ENCODE measurements at places on chromosomes 5 and 9.

GRCh38 chr5:18050776-18051175 lies 416.5 kb downstream of the TAF11L14 start:
- no peak for DNase-seq

GRCh38 chr9:38067859-38068681 lies 957 bp downstream of the SHB start:
- no peak for DNase-seq

DNA sequence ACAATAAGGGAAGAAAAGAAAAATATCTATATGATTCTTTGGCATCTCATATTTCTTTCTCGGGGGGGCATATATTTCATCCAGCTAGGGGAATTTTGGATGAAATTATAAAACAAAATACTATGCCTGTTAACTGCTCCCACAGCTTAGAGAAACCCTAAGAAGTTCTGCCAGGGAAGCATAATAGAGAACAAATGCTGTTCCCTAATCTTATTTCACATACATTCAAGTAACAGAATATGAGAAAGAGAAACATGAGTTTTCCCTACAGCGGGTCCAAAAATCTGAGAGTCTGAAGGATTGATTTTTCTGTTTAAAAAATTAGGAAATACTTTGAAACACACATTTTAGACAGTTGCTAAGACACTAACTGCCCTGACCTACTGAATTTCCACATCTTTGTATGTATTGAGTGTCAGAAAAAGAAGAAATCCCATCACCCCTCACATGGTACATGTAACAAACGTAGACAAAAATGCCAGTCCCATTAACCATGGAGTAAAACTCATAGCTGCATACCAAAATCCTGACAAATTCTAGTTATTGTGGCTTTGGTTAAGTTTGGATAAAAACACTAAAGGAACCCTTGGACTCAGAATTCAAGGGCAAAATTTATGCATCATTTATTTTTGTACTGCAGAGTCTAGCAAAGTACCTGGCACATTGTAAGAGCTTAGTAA lies 620.2 kb upstream of the DMAC1 start:
- DNase-seq = no peak

DNA sequence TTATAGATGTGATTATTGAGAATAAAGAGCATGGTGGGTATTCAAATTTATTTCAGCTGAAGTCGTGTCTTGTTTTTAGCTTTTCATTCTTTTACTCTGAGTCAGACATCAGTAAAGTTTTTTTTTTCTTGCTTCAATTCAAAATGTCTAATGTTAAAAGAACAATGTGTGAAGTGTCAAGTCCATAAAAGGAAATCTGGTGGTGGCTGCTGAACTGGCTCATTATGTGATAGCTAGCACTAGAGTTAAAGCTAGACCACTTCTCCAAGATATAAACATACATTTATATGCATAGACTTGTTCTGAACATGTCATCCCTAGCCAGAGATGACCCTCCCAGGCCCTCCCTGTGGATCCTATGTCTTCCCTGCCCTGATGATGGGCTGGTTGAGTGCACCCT lies 338.3 kb downstream of the RAB3C start:
- DNase-seq = no peak

DNA sequence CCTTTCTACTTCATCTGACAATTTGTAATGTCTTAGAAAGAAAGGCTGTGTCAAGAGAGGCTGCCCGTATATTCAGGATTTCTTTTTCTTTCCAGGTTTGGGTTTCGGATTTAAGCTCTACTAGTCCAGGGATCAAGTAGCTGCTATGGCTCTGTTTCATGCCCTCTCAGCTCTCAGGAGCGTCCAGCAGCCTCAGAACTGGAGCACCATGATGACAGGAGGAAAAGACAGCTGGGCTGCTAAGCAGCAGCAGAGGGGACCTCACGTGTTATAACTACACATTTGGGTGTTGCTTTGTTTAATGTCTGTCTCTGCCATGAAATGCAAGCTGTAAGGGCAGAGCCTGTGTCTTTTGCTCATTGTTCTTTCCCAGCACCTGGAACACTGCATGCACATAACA lies 28.5 kb downstream of the TBC1D2 start:
- no peak for DNase-seq

DNA sequence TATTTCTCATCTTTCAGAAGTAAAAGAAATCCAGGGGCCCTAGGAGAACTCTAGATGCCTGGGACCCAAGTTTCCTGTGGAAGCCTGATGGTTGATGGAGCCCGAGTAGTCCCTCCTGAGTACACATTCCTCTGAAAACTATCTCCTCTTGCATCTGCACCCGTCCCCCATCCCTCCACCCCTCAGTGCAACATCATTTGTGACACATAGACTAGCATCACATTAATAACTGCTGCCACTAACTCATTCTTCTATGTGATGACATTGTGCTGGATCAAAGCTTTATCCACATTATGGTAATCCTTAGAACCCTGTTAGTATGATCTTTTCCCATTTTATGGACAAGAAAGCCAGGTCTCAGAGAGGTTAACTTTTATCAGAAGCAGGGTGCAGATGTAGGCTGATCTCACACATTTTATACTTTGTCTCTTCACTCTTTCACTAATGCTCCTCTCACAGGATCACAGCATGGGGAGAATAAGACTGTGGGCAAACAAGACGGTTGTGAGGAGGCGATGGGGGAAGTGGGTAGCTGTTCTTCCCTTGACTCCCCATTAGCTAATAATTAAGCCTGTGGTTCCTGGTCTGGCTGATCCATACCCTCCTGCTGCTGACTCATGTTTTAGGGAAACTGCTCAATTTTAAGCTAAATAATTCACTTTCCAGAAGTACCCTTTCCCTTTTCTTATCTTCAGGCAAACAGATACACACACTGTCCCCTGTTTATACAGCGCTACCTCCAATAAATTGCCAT lies 3.9 kb upstream of the HK3 start:
- no peak for DNase-seq

GRCh38 chr5:60809891-60810425 lies 34.1 kb downstream of the ELOVL7 start:
- DNase-seq = no peak

DNA sequence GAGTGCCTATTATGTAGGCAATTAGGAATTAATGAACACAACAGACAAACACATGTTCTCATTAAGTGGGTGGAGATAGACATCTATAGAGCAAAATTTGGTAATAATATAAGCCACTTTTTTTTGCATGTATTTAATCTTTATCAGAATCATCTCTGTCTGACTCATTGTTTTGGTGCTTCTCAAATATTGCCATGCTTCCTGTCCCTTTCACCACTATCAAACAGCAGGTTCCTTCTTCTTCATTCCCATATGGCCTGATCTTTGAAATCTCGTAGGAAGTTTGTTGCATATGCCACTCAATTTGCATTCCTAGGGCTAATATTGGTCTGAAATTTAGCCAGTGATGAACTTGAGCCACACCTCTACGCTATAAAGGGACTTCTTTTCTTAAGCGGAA lies 128.9 kb upstream of the SPEF2 start:
- DNase-seq = no peak

- DNase-seq = no peak
Measured at GRCh38 chr9:130112538-130113151, 58.9 kb downstream of the GPR107 start.

DNA sequence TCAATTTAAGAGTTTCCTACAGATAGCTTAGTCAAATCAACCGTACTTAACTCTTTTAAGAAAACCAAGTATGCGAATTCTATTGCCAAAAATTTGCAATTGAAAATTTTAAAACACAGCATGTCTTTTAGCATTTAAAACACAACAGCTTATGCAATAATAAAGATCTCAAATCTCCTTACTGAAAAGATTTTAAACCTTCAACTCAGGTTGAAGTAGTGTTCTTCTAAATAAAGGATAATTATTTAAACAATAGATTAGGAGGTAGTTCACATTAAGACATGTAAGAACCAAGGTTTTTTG lies 5.5 kb downstream of the NR3C1 start:
- no peak for DNase-seq

GRCh38 chr5:114416254-114416653 lies 54.4 kb downstream of the KCNN2 start:
- DNase-seq = no peak

GRCh38 chr9:116639251-116639741 lies 47.8 kb upstream of the TRIM32 start:
- no peak for DNase-seq

DNA sequence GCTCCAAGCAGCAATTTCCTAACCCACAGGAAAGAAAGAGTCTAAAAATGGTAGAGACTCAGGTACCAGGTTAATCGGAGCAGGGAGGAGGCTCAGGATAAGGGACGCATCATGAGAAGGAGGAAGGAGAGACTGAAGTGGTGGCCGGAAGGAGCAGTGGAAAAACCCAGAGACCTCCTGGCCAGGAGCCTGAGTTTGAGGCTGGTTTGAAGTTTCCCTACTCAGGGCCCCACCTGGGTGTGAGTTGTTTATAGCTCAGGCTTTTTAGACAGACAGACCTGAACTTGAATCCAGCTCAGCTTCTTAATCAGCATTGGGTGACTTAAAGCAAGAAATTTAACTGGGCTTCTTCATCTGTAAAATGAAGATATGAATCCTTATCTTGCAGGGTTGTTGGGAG lies 11.9 kb upstream of the AQP7 start:
- DNase-seq = no peak

DNA sequence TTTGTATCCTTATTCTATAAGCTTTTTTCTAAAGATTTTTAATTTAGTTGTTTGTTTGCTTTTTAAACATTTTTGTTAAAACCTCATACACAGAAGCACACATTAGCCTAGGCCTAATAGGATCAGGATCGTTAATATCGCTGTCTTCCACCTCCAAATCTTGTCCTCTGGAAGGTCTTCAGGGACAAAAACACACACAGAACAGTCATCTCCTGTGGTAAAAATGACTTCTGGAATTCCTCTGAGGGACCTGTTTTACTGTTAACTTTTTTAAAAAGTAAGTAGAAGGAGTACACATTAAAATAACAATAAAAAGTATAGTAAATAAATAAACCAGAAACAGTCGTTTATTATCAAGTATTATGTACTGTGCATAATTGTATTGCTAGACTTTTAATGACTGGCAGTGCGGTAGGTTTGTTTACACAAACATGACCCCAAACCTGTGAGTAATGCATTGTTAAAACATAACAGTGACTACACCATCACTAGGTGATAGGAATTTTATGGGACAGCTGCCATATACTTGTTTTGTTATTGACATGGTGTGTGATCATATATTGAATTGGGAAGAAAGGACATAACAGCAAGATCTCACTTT lies 109.6 kb downstream of the ZCCHC7 start:
- DNase-seq = no peak

- no peak for DNase-seq
Measured at GRCh38 chr5:159780246-159780645, 136.0 kb upstream of the ADRA1B start.

DNA sequence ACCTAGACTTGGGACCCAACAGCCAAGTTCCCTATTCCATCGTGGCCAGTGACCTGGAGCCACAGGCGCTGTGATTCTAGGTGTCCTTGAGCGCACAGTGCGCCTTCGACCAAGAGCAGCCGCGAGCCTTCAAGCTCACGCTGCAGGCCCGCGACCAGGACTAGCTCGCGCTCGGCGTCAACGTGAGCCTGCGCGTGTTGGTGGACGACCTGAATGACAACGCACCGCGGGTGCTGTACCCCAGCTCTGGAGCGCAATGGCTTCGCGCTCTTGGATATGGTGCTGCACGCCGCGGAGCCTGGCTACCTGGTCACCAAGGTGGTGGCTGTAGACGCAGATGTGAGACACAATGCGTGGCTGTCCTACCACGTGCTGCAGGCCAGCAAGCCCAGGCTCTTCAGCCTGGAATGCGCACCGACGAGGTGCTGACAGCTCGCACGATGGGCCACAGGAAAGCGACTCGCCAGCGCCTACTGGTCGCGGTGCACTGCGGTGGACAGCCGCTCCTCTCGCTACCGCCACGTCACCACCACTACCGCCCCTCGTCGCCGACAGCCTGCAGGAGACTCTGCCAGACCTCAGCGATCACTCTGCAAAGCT lies 11.4 kb downstream of the PCDHGA12 start:
- DNase-seq = no peak

DNA sequence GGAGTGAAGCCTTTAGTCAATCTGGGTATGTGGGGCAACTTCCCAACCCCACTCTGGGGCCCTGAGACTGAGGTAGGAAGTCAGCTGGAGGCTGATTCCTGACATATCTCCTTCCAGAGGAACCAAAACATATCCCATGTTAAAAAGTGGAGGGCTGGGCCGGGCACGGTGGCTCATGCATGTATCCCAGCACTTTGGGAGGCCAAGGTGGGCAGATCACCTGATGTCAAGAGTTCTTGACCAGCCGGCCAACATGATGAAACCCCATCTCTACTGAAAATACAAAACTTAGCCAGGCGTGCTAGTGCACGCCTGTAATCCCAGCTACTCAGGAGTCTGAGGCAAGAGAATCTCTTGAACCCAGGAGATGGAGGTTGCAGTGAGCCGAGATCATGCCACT lies 44.0 kb downstream of the CXXC5 start:
- no peak for DNase-seq
